ENCODE measurements at places on chromosomes 1 and 21.

DNA sequence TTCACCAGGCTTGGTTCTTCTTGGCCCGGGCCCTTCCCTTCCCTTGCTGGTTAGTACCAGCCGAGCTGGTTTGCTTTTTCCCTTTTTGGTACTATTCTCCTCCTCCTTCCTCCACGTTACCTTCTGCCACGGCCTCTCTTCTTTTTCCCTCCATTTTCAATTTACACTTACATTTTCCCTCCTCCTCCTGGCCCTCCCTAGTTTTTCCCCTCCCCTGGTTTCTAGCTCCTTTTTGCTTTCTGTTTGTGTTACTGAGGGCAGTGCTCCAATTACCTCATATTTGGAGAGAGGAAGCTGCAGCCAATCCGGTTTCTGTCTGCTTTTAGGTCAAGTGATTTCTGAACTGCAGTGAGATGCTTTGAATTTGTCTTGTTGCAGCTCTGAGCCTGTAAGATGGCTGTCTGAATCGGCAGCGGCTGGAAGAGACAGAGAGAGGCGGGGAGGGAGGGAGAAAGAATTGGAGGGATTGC, 63.7 kb downstream of the MACF1 start:
- DNase-seq, result peak; percentile 59

DNA sequence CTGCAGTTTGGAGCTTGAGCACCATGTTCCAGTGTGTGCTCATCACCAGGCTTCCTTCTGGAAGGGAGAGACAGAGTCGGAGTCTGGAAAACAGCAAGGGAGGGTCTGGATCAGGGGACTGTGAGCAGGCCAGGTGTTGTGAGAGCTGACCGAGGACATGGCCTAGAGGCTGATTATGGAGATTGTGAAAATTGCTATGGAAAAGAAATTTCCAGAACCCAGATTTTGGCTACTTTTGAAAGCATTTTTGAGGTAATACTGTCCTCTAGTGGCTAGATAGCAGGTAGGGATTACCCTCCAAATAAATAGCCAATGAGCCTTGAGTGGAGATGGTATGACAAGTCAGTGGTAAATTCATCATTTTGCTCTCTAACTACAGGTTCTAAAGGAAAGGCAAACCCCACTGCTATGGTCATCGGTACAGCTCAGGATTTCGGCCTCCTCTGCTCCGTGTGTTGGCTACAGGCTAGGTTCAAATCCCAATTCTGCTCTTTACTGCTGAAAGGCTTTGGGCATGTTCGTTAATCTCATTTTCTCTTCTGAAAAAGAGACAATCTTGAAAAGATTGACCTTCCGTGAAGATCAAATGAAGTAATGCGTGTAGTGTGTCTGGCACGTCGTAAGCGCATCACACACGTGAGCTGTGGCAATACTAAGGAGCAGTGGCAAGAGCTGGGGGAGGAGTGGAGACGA, 1.0 kb upstream of the HAO2 start:
- DNase-seq, result peak; percentile 62

DNA sequence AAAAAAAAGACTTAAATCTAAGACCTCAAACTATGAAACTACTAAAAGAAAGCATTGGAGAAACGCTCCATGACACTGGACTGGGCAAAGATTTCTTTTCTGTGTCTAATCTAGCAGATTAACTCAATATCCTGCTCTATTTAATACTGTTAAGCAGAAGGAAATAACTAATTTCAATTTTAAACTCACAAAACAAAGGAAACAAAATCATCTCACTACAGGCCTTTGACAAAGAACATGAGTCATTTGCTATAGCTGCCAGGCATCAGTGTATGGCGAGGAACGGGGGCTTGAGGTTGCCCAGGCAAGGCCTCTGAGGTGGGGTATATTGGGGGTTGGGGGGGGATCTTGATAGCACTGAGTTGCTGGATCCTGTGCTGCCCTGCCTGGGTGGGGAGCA, 20.9 kb downstream of the SZT2 start:
- DNase-seq, result no peak

- DNase-seq, result peak; percentile 88
Observed at GRCh38 chr1:157105988-157106812, 6.6 kb upstream of the ETV3L start.

- no peak for DNase-seq
Observed at GRCh38 chr21:30726726-30727125, 8.1 kb upstream of the KRTAP21-3 start.

- DNase-seq, result no peak
Observed at GRCh38 chr1:68332041-68332440, 99.7 kb upstream of the WLS start.

- no peak for DNase-seq
Observed at GRCh38 chr21:27219068-27219467, 252.2 kb upstream of the ADAMTS5 start.

- no peak for DNase-seq
Observed at GRCh38 chr1:87218618-87219017, 110.1 kb upstream of the LMO4 start.

- no peak for DNase-seq
Observed at GRCh38 chr1:70485624-70486023, 74.6 kb downstream of the CTH start.

- no peak for DNase-seq
Observed at GRCh38 chr21:45228171-45228641, 59.5 kb downstream of the POFUT2 start.

DNA sequence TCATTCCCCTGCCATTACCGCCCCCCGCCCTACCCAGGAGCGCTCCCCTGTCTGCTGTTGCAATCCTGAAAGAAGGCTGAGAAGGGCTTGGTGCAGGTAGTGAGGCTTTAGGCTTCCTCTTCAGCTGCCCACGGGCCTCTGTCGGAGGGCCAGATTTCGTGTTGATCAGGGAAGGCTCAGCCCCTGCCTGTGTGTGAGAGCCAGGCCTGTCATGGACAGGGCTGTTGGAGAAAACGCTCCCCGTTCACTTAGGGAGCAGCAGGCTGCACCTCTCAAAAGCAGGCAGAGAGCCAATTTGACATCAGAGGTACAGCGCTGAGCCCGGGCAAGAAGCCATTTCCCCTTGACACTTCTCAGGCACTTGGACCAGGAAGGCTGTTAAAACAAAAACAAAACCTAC, 19.0 kb downstream of the TEX35 start:
- no peak for DNase-seq

- no peak for DNase-seq
Observed at GRCh38 chr1:18805150-18805879, 54.1 kb downstream of the TAS1R2 start.

DNA sequence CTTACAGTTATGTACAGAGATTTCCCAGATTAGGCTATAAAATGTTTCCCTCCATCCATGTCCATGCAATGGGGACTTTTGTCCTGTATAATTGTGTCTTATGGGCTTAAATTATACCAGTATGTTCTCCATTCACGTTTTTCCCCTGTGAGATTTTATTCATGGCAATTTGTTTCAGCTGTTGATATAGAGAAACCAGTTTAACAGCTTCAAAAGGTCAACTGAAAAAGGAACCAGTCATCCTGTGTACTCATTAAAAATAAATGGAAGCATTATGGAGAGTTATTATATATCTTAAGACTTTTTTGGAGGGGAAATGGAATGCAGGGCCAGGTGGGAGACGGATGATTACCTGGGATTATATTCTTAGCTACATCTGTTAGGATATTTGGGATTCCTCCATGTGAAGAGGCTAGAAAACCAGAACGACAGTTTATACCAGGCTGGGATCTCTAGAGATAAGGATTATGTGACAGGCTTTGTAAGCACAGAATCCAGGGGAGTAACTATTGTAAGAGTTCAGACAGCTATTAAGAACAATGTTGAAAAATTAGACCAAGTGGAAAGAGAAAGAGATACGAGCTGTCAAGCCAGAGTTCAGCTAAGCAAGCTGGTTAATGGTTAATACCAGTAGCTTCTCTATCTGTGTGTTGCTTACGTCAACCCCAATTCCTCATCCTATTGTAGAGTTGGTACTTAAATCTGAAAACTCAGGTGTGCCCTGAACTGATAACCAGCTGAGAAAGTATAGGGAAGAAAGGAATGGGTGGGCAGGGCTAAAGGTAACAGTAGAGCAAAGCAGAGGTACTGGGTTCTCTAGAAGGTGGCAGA, 12.4 kb upstream of the ZNF697 start:
- no peak for DNase-seq

GRCh38 chr1:179816196-179816960, 61.2 kb downstream of the TOR1AIP2 start:
- DNase-seq, result no peak

DNA sequence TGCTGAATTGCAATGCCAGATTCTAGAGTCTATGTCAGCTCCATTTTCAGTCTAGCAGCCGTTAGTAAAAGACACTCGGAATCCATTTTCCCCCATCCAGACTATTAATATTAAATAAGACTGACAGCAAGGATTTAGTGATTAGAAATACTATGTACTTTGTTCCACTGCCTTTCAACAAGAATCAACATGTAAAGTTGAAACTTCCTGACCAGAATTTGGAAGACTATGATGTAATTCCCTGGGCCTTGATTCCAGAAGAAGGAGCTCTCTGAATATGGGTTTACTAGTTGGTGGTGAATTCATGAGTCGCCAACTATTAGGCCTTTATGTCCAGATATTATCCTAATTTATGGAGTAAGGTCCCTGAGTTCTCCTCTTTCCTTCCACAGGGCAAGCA, 24.8 kb downstream of the KDM1A start:
- no peak for DNase-seq

DNA sequence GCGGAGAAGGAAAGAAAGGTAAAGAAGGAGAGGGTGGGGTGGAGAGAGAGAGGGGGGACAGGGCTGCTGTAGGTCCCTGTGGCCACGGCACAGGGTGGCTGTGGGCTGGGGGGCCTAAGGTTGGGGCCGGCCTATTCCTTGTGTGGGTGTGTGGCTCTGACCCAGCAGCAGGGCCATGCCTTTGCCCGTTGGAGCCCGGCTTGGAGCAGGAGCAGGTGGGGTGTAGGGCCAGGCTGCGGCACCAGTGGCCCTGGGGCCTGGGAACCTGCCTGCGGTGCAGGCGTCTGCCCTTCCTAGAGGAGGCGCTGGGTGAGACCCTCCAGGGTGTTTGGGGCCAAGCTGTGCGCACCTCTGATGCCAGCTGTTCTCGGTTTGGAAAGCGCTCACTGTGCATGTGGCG, 19.7 kb upstream of the SUMO3 start:
- no peak for DNase-seq

- no peak for DNase-seq
Observed at GRCh38 chr1:231918239-231919015, 291.8 kb downstream of the DISC1 start.

GRCh38 chr1:41842326-41842725, 76.4 kb downstream of the HIVEP3 start:
- no peak for DNase-seq

DNA sequence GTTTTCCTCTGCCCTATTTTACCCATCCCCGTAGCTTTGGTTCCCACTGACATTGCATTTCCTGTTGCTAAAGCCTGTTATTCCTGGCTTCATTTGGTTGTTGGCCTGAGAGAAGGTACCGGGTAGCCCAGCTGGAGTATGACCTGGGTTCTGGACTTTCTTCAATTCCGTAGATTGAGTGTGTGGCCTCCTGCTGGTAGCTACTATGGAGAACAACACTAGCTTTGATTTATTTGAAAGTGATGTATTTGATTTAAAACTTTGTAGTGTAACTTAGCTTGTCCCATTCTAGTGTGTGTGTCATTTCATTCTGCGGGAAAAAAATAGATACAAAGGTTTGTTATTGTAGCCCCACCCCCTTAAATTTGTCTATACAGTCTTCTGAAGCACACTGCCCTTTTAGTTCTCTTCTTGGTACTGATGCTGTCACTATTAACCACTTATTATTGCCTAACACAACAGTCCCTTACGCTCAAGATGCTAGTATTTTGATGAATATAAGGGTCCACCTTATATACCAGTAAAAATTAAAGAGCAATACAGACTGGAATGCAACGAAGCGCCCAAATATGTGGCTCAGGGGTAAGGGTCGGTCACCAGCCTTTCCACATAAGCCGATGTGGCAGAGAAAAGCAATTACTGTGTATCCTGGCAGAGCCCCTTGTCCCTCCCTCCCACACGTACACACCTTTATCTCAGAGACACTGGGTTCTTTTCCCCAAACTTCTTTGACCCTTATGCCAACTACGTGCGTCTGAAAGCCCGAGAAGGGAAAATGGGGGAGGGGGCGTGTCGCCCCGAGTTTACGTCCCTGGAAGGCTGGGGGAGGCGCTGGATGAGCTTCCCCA, 643 bp upstream of the MOV10 start:
- DNase-seq, result no peak

GRCh38 chr1:229674042-229674441, 48.0 kb downstream of the URB2 start:
- DNase-seq, result no peak

DNA sequence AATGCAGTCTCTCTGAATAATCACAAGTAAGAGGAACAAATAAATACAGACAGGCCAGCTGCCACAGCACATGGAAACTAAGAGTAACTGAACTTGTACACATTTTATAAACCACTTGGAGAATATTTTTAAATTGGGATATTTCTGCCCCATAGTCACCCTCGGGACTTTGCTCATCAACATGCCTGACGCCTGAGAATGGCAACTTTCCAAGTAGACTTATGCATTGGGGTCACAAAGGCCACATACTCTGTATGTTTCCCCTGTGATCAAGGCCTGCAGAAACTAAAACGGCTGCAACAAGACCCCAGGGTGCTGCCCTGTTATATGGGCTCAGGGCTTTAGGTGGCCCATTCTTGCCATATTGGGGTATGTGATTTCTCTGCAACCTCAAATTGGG, 38.3 kb upstream of the GJA5 start:
- no peak for DNase-seq

DNA sequence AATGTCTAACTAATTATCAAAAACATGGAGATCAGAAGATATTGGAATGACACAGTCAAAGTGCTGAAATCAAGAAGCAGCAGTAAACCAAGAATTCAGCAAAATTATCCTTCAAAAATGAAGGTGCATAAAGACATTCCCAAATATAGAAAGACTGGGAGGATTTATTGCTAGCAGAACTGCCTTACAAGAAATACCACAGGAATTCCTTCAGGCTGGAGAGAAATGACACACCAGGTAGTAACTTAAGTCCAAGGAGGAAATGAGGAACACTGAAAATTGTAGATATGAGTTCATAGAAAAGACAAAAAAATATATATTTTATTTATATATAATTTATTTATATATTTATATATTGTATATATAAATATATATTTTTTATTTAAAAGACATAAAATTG, 217.2 kb downstream of the RPS6KC1 start:
- DNase-seq, result no peak

GRCh38 chr21:43939443-43940328, 72.4 kb upstream of the TRAPPC10 start:
- DNase-seq, result no peak

GRCh38 chr1:200526709-200527612, 93.6 kb downstream of the KIF14 start:
- peak; percentile 35 for DNase-seq

GRCh38 chr1:114209971-114210370, 56.3 kb upstream of the SYT6 start:
- DNase-seq, result no peak
